ENCODE measurements at places on chromosomes 13 and 19.

GRCh38 chr13:112592647-112593046 lies 4.7 kb upstream of the TUBGCP3 start:
- no peak for DNase-seq

GRCh38 chr19:28472843-28473242 lies 740.1 kb downstream of the UQCRFS1 start:
- no peak for DNase-seq

- DNase-seq = no peak
These were observed 17.5 kb upstream of the FLT3 start for GRCh38 chr13:28117689-28118377.

DNA sequence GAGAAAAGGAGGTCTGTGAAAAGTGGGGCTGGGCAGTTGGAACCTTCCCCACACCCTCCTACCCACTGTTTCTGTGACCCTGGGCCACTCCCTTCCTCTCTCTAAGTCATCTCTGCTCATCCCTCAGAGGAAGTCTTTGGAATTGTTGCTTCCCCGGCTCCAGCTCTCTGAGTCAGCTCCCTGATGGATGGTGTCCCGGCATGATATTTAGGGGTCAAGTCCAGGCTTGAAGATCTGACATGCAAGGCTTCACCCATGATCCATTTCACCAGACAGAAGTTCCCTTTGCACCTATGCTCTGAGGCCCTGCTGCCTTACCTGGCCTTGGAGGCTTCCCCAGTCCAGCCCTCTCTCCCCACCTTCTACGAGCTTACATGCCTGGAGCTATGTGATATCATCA lies 13.3 kb downstream of the EXOC3L2 start:
- DNase-seq = no peak

DNA sequence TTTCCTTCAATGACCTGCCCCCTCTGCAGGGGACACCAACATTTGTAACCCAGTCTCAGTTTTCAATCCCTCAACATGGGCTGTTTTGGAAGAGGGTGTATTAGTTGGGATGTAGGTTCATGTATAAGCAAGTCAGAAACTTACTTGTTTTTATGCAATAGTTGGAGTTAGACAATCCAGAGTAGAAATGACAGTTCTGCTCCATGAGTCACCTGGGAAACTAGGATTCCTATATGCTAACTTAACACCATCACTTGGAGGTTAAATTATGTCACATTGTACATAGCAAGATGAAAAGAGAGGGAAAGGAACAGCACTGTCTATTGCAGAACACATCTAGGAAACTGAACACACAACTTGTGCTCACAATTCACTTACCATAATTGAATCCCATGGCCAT lies 436.4 kb downstream of the RFC3 start:
- no peak for DNase-seq

GRCh38 chr13:23570099-23570920 lies at the start of gene TNFRSF19:
TSS of gene TNFRSF19 (plus strand) at chr13:23570412. CDS start at chr13:23590184, 19,772 bp downstream.
- no peak for DNase-seq

DNA sequence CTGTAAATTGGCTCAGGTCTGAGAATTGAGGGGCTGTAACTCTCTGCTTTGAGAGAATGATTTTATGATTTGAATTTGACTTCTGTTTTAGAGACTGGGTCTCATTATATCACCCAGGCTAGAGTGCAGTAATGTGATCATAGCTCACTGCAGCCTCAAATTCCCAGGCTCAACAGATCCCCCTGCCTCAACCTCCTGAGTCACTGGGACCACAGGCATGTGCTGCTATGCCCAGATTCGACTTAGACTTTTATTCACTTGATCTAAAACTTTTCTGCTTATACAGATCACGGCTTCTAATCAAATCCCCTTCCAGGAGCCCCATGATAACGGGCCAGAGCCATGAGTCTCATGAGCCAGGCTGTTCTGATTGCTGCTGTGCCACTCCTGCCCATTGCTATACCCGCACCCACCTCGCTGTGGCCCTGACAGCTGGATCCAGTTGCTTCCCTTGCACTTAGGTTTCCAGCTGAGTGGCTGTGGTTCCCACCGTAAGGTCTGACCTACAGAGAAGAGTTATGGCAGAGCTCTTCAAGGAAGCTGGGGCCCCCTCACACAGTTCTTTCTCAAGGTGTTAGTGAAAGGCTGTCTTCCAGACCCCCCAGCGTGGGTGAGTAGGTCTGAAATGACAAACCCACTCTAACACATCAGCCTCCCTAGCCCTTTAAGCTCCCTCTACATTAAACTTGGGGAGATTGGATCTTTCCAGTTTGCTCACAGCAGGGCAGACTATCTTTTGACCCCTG lies 251.2 kb upstream of the SGCG start:
- DNase-seq = no peak

DNA sequence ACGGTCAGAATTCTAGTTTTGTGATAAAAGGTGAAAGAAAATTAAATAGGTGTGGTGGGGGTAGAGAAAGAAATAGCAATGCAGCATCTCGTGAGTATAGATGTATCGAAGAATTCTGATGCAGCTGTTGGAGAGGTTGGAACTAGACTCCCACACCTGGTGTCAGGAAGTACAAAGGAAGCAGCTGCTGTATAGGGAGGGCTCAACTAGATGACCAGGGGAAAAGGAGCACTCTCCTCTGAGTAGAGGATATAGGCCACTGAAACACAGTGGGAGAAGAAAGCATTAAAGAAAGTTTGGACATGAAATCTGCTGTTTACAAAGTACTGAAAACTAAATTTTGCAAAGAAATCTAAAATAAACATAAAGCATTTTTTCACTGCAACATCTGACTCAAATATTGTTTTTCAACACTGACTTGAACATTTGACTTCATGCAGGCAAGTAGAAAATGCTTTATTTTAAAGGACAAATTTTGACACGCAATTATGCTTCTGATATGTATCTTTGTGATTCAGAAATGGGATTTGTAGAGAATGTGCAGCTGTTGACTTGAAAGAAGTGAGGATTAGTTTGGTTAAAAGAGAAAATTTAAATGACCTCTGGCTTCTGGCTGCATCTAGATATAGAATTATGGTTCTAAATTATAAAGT lies 82.2 kb downstream of the MIPEP start:
- DNase-seq = no peak

- DNase-seq = no peak
These were observed 324.0 kb upstream of the SPRY2 start for GRCh38 chr13:80664950-80665349.

GRCh38 chr19:18173572-18174288 lies at the start of gene IFI30:
TSS of gene IFI30 (plus strand) at chr19:18173813. CDS start at chr19:18173842, 29 bp downstream.
- DNase-seq = no peak

DNA sequence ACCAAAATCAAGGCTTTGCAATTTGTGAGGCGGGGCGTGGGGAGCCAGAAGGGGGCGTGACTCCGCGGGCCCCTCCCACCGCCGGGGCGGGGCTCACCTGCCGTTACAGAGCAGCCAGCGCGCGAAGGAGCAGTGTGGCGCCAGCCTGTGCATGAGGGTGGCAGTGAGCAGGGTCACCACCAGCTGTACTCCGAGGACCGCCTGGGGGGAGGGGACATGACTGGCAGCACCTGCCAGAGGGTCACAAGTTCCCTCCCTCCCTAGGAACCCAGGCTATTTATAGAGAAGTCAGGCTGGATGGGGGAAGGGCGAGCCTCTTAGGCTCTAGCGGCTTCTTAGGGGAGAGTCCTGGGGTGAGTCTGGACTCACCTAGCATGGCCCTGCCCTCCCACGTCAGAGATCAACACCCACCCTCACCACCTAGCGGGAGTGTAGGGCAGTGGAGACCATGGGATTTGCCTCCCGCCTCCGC lies 3.6 kb downstream of the TMEM161A start:
- DNase-seq = no peak

- DNase-seq = no peak
These were observed 88.5 kb downstream of the LRCH1 start for GRCh38 chr13:46641274-46642081.

- DNase-seq = no peak
These were observed 48.0 kb downstream of the NFIX start for GRCh38 chr19:13043285-13043684.

GRCh38 chr13:71255633-71256032 lies 611.4 kb downstream of the DACH1 start:
- DNase-seq = no peak

DNA sequence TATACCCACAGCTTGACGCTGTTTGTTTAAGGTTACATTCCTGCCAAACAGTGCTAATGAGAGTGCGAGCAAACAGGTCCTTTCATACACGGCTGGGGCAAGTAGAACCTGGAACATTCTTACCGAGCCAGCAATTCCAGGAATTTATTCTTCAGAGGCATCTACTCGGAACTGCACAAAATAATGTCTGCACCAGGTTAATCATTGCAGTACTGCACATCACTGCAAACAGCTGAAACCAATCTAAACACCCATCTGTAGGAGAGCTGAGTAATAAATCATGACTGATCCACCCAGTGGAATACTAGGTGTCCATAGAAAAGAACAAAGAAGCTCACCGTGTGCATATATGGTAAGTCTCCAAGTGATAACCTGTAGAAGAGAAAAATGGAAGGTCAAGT lies 1.2 kb upstream of the ZNF579 start:
- DNase-seq = no peak

Data from posterior cingulate gyrus (tissue), 11 donors.